ENCODE measurements at places on chromosomes 7 and 10.

- no peak for DNase-seq
These were observed 24.6 kb upstream of the IMMP2L start for GRCh38 chr7:111586711-111587409.

DNA sequence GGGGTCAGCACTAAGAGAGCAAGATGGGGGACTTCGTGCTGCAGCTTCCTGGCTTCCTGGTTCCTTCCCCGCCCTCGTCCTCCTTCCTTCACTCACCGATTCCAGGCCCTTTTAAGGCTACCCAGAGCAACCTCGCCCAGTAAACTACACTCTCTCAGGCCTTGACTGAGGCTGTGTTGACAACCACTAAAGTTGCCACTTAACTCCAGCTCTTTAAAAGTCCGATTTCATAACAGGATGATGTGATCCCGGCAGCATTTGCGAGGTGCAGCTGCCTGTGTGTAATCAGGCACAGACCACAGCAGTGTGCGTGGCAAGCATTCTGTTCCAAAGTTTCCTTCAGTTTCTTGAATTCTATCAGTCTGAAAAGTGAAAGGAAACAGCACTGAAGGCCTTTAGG is 110.6 kb downstream of the RAB11FIP2 start:
- DNase-seq = no peak

GRCh38 chr7:42699380-42700178 is 212.3 kb downstream of the C7orf25 start:
- DNase-seq = no peak

DNA sequence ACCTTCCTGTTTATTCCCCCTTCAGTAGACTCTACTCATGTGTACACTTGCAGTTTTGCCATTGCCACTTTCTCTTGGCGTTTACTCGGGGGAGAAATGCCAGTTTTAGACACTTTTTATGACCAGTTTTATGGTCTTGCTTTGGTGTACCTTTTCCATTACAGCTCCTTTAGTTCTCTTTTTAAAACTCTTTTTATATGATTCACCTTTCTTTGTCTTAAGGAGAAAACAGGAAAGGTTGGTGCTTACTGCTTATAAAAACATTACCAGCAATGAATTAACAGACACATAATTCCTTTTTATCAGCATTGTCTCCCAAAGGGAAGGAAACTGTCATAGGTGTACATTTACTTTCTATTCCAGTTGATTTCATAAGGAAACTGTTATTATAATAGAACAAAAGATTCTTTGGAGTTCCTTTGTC is 11.9 kb downstream of the TSPAN13 start:
- no peak for DNase-seq

- no peak for DNase-seq
These were observed 37.6 kb downstream of the CYP2C8 start for GRCh38 chr10:95031656-95032055.

- DNase-seq = no peak
These were observed 294.3 kb downstream of the RPS24 start for GRCh38 chr10:78327778-78328591.

DNA sequence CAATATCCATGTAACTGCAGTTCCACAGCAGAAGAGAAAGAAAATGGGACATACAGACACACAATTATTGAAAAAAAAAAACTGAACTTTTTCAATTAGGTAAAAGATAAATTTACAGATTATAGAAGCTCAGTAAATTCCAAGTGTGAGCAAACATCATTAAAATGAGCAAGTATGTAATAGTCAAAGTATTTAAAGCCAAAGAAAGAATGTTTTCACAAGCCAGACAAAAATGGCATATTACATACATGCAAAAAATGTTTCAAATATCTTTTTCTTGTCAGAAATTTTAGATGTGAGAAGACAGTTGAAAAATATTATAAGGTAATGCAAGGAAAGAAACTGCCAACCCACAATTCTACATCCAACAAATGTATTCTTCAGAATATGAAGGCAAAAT is 150.2 kb upstream of the AKR1E2 start:
- no peak for DNase-seq

DNA sequence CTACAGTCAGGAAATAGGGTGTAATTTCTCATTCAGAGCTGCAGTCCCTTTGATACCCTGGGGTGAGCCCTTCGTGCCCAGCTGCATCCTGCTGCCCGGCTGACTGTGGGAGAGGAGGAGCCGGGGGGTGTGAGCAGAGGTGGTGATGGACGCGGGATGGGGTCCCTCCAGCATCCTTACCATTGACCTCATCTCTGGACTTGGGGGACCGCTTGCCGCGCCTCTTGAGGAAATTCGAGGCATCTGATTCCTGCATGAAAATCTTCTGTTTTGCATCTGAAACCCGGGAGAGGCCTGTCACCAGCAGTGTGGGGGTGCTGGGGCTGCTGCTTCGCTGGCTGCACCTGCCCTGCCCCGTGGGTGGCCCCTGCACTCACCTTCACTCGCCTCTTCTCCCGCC is 816 bp downstream of the UCMA start:
- no peak for DNase-seq

- no peak for DNase-seq
These were observed 127.2 kb downstream of the DLG5 start for GRCh38 chr10:77799352-77799751.

GRCh38 chr10:89853781-89854191 is 152.4 kb downstream of the KIF20B start:
- no peak for DNase-seq

DNA sequence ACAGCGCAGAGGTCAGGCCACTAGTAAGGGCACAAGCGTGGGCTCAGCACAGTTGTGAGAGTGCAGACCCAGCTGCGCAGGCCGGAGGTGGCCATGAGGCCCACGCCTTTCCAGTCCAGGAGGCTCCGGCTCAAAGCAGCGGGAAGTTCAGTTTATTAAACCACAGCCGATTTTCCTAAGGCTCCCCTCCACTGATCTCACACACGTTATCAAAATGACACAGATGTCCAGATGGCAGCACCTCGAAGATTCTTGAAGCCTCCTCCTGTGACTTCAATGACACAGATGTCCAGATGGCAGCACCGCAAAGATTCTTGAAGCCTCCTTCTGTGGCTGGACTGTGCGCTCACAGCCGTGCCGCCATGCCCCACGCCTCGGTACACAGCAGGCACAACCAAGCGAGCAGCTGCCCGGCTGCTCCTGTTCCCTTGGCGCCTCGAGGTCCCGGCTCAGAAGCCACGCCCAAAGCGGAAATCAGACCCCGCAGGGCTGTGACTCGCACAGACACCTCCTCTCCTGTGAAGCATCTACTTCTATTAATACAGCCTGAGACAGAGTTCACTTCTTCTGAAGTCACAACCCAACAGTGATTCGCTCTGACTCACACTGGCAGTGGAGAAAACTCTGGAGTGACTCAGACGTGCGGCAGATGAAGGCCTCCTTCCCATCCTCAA is 122.7 kb downstream of the MAD1L1 start:
- DNase-seq = no peak

GRCh38 chr10:46268076-46268881 is 18.5 kb upstream of the ANTXRL start:
- no peak for DNase-seq

GRCh38 chr7:133931053-133931452 is 196.1 kb upstream of the LRGUK start:
- no peak for DNase-seq

DNA sequence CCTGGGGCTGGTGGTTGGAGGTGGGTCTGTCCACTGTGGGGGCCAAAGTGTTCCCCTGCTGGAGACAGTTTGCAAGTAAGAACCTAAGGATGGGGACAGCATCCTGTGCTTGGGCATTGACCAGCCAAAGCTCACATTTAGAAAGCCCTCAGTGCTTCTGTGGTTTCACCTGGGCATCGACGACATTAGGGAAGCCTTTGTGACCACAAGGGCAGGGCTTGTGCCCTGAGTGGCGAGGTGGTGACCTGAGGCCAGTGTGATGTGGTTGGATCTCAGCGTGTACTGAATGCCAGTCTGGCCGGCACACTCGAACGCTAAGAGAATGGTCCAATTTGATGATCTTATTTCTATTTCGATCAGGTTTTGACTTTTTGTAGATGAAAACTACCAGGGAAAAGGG is 32.1 kb upstream of the SH2B2 start:
- DNase-seq = no peak

All from hippocampal formation (tissue), 2 donors.